ENCODE measurements at places on chromosomes 5 and 9.

DNA sequence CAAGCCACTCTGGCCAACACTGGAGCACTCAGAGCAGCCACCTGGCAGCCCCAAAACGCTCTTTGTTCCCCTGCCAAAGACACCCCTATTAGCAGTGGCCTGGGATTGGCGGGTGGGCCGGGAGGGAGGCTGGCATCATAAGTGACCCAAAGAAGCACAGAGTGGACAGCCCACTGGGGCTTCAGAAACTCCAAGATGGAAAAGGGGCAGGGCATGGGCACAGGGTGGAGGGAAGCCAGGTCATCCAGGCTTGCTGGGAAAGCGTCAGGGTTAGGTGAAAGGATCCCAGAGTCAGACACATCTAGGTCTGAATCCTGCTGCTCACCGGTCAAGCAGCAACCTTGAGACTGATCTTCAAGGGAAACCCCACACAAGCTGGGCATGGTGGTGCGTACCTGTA, 14.8 kb downstream of the EEIG1 start:
- no peak for DNase-seq

GRCh38 chr5:135246923-135247795, 151.9 kb downstream of the MACROH2A1 start:
- DNase-seq = no peak

- no peak for DNase-seq
These were observed at the start of gene GPX3 for GRCh38 chr5:151020304-151021110. GPX3 (plus strand) TSS chr5:151020591; CDS start chr5:151020655, 64 bp downstream.

- no peak for DNase-seq
These were observed 592.0 kb upstream of the WWC1 start for GRCh38 chr5:167699432-167699831.

- DNase-seq = peak; percentile 92
These were observed 8.2 kb downstream of the RANBP6 start for GRCh38 chr9:6007058-6007769.

DNA sequence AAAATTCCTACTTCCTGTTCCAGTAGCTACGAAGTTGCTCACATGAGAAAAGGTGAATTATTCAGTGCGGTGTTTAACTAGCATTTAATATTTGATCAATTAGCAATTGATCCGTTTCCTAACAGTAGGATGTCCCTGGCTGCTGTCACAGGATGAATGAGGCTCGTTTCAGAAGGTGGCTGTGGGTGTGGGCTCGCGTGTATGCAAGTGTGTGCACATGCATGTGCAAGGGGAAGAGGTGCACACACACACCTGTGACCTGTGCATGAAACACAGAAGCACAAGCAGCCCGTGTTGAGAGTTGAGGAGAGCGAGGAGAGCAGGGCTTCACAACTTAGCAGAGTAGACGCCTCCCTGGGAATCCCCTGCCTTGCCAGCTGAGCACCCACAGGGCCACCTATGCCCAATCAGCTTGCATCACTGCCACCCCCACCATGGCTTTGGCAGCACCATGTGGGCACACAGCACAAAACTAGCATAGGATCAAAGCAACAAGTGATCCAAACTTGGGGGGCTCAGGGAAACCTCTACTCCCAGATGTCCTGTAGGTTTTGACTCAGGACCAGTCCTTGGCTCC, 107.2 kb downstream of the C5orf15 start:
- no peak for DNase-seq

All from stimulated activated CD8-positive, alpha-beta memory T cell treated with anti-CD3 and anti-CD28 coated beads, Interleukin-7, amount 100 ng/mL, for 24 hours (primary cell).